ENCODE measurements at places on chromosomes 4 and X.
A peak's percentile ranks its signal among the peaks of the same experiment; 100 is the strongest.

DNA sequence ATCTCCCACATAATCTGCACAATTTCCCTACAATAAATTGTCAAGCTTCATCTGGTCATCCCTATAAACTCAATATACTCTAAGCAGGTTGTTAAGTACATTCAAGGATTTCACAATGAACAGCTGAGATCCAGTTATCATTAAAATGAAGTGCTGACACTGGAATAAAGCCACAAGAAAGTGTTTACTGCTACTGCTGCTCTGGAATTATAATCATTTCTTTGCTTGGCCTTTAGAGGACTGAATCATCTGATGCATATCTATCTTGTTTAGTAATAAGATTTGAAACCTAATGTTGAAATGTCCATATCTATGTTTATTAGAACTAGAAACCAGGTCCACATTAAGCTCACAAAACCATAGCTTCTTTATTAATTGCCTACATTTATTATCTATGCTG is 338.6 kb upstream of the ZFP42 start:
- DNase-seq: no peak

- no peak for DNase-seq
Observed at GRCh38 chrX:46561824-46562657, 11.5 kb upstream of the CHST7 start.

DNA sequence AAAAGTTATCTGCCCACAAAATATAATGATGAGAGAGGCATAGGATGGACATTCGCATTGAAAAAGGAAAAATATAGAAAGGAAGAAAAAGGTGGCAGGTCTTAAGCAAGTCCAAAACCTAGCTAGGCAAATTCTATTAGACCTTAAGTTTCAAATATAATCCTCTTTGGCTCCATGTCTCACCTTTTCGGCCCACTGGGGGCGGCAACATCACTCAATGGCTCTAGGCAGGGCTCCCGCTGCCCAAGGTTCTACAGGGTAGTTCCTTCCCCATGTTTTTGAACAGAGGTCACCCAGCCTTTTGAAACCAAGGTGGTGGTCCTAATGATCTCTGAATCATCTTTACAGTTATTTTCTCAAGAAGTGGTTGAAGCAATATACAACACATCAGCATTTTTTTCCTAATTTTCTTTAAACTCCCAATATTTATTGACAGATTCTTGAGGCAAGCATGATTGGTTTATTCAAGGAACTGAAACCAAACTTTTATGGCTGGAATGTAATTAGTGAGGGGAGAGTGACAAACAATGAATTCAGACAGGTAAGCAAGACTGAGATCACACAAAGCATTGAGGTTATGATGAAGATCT is 309.4 kb downstream of the ANTXR2 start:
- no peak for DNase-seq

GRCh38 chrX:112611776-112612175 is 68.0 kb downstream of the LHFPL1 start:
- no peak for DNase-seq

- DNase-seq: no peak
Observed at GRCh38 chrX:64187762-64188150, 17.8 kb downstream of the AMER1 start.

DNA sequence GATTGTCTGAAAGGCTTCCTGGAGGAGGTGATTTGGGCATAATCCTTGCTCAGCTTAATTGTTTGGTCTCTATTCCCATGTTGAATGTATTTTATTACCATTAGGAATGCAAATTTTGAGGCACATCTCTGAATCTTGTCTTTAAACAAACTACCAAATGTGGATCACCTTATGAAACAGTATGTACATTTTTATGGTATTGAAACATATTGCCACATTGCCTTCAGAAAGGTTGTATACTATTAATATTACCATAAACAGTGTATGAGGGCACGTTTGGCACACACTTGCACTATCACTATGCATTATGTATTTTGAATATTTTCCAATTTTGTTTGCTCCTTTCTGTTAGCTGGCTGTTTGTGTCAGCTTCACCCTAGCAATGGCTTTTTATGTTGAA is 60.0 kb upstream of the ALB start:
- no peak for DNase-seq

DNA sequence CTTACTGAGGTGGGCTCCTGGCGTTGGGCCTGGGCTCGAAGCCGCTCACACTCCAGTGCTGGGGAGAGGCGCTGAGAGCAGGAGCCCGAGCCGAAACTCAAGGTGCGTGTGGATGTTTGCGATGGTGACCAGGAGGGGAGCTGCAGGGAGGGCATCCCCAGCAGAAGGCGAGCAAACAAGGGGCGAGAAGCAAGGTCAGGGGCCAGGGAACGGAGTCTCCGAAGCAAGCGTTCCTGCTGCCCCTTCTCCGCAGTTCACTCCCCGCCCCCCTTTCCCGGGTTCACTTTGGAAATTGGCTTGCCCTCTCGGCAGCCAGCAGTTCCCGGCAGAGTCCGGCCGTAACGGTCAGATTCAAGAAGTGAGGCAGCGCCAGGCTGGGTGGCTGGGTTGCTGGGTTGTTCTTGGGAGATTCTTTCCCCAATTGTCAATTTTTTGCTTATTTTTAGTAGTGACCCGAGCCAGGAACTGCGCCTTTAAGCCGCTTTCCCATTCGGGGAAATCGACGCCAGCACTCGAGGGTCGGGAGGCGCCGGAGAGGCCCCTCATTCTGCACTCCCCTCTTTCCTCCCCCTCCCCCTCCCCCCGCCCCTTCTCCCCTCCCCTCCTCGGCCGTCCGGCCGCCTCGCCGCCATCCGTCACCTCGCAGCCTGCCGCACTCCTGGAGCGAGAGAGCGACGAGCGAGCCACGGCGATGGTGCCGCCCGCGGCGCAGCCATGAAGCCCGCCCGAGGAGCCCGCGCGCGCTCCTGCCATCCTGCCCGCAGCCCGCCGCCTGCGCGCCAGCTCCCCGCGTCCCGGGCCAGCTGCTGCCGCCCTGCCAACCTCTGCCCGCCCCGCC is at the start of gene FRMPD3:
TSS of gene FRMPD3 (plus strand) at position 655 of the 838 bp plus-strand sequence. CDS start 76,937 bp downstream, outside the sequence.
- no peak for DNase-seq

DNA sequence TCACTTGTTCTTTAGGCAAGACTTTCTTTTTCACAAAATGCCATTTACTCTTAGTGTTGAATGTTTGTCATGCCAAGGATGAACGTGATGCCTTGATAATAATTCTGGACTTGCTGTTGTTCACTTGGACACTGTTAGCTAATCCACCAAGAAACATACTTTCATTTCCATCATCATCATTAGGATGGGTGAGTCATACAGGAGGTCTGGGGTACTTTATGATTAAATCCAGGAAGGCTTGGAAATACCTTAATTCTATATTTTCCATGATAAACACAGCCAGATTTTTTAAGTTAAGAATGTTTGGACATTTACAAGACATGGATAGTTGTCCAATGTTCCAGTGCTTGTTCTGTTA is 260.7 kb upstream of the GIMD1 start:
- no peak for DNase-seq

DNA sequence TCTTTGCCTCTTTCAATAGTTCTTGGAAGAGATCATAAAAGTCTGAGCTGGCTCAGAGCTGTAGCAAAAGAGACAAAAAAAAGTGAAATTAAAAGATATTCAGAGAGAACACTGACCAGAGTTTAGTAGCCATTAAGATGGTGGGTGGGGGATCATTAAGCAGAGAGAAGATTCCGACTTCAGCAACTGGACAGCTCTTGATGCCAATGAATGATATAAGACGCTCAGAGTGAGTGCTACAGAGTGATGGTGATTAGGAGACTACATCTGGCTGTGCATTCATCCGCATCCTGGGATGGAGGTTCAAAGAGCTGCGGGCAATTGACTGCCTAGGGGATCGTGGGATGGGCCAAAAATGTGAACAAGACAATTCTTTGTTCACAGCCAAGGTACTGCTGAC is 178.5 kb downstream of the PACRGL start:
- DNase-seq: no peak

DNA sequence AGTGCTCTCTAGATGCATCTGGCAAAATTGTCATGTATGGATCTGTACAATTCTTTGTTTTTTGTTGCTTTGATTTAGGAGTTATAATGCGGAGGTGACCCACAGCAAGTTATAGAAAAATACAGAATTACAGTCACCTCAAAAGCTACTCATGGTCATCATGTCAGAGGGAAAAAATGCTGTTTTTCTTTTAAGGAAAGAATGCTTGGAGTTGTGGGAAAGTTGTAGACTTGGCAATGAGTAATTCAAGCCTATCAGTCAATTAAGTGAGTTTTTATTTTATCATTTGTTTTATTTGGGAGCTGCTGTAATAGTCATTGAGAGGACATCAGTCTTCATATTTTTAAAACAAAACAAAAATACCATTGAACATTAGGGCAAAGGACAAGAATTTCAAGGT is 16.4 kb downstream of the FHL1 start:
- no peak for DNase-seq

DNA sequence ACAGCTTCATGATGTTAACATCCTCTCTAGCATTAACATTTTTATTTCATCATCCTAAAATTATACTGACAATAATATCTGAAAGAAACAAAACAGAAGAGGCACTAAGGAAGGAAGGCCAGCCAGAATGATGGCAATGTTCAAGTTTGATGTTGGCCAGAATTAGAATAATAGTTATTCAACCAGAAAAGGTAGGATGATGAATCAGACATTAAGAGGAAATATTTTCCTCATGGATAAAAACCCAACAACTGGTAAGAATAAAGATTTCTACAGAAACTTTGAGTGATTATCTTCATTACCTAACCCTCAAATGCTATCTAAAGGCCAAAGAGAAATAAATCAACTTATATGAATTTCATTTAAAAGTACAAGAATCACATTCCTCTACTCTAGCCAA is 105.2 kb downstream of the PDE5A start:
- DNase-seq: no peak

- DNase-seq: no peak
Observed at GRCh38 chr4:10253765-10254164, 137.2 kb upstream of the WDR1 start.

DNA sequence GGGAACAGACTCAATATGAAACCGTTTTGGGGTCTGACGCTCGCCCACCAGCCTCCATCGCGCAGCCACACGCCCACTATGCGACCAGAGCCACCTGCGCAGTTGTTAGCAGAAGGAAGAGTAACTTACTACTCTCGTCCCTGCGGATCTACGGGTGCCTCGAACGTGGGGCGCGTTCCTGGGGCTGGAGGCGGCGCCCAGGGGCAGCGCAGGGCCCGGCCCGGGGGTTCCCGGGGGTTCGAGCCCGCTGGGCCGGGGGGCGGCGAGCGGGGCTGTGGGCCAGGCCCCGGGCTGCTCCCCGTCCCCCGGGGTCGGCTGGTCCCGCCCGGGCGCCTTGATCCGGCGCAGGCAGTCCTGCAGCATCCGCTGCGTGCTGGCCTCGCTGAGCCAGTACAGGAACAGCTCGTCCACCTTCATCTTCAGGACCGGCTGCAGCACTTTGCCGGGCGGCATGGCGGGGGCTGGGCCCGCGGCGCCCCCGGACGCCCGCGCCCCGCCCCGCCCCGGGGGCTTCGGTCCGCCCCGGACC is 404 bp downstream of the PPP2R3B start:
- peak; percentile 10 for DNase-seq

DNA sequence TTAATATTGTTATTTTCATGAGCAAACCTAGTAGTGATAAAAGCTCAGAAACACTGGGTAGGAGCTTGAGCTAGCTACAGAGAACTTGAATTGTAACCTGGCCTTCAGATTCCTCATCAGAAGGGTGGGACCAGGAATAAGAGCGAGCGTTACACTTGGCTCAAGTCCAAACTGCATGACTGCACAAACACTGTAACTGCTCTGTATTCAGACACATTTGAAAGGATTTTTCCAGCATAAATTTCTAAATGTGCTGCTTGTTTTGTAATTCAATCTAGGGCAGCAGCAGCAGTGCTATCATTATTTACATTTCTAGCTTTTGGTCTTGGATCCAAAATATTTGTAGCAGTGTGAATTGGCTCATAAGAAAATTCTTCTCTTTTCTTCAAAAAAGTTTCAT is 133.0 kb upstream of the TMLHE start:
- no peak for DNase-seq

Data from CD4-positive, alpha-beta T cell treated with Interleukin-12 subunit alpha and Interleukin-12 subunit beta, for 1 hour (primary cell).